ENCODE measurements at places on chromosomes 12 and 14.

GRCh38 chr14:99579903-99580571 is 24.0 kb downstream of the CCDC85C start:
- DNase-seq, result peak; percentile 96

DNA sequence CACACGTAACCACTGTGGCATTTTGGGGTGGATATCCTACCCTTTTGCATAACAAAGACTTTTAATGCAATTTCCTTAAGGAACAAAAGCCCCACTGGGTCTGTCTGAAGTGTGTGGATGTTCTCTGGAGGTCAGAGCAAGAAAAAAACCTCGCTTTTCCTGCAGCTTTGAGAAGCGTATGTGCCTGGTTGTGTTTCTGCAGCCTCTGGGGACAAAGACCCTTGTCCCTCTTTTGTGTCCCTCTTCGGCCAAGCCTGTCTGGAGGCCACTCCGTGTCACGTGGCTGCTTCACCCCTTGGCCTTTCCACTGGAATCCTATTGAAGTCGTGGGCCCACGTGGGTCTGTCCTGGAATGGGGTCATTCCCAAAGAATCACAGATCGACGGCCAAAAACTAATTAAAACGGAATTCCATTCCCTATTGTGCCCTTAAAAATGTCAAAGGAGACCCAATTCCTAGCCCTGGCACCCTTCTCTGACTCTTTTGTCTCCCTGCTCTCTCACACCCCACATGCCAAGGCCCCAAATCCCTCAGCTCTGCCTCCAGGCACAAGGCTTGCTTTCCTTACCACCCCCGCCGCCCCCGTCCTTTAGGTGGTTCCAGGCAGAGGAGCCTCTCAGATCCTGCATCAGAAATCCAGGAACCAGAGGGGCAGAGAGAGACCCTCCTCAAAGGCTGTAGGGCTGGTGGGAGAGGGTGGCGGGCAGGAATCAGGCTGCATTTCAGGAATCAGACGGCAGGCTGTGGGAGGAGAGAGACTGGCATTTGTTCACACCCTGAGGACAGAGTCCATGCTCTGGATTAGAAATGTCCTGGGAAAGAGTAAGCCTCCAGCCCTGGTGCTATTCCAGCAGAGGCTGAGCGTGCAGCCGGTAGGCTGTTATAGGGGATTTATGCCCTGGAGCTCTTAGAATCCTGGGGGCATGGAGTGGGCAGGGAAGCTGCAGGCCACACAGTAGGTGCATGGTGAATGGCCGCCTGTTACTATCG is 12.6 kb upstream of the CYP46A1 start:
- no peak for DNase-seq

- peak; percentile 45 for DNase-seq
Observed at GRCh38 chr14:34678306-34678705, 36.1 kb downstream of the CFL2 start.

- DNase-seq, result no peak
Observed at GRCh38 chr14:99812892-99813291, 19.7 kb downstream of the EML1 start.

GRCh38 chr12:111937429-111937828 is 75.5 kb downstream of the TMEM116 start:
- peak; percentile 38 for DNase-seq

DNA sequence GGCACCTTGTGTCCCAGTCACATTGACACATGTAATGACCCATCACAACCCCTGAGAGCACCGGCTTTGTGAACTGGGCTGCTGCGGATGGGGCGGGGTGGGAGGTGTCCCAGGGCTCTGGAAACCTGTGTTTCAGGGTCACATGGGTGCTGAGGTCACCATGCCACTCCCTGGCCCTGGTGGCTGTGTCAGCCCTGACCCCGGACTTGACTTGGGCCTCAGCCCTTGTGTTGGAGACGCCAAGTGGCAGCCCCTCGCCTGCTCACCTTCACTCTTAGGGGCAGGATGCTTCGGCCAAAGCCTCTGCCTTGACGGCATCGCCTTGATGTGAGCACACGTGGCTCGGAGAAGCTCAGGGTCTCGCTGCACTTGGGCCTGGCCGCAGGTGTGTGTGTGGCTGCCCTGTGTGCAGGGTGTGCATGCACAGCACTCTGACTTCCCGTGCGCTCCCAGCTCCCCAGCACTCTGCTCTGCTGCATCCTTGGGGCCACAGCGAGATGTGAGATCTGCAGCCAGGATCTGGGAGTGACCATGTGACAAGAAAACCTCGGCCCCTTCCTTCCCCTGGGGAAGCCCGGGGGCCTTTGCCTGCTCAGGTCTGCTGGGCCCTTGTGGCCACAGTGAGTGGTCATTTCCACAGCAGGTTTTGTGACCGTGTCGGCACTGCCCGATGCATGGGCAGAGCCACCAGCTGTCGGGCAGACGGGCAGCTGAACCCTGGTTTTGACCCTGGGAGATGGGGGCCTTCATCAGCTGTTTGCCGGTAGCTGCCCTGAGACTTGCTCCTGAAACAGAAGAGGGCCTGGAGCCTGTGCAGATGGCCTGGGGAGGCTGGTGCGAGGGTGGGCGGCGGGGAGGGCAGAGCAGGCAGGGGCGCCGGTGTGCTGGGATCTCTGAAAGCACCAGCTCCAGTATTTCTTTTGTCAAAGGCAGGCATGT is 167.4 kb downstream of the KIF26A start:
- DNase-seq, result no peak

GRCh38 chr14:106207316-106207715 is 680.9 kb downstream of the TMEM121 start:
- DNase-seq, result no peak

DNA sequence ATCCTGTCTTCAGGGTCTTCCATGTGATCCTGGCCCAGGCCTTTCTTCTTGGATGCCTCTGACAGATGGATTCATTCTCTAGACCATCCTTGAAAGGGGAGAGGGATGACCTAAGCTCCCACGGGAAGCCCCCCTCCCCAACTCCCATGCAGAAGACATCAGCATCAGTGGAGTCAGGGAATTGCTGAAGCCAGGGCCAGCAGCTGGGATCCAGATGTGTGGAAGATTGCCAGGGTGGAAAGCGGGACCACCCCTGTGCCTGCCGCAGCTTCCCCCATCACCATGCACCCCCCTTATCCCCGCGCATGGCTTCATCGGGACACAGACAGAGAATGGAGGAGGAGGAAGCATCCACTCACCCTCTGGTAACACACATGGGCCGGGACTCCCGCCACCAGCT is 183.6 kb upstream of the PRMT8 start:
- DNase-seq, result no peak

DNA sequence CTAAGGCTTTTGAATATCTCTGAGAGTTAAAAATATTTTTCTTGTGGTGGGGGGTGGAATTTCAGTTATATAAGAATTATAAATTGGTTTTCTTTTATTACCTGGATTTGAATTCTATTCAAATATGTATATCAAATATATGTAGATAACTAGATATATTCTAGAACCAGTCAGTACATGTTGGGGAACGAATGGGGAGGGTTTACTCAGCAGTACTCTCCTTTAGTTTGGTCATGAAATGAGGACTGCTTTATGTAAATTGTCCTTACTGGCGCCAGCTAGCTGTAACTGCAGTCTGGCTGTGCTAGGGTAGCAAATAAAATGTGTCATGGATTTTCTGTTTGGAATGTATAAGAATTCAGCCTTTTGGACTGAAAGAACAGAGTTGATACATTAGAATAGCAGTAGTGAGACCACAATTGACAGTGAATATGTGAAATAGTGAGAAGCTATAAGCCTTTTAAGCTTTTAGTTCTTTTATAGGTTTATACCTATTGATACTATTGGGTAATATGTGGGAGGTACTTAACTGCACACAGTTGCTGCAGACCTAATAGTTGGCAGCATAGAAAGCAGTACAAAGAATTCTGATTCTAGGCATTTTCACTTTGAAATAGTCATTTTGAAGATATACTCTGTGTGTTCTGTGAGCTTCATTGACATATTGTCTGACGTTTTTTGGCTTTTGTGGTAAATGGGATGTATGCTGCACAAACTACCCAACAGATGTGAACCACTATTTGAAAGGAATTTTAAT is 29.0 kb downstream of the ATF7IP start:
- peak; percentile 85 for DNase-seq

Data from fibroblast of skin of right biceps (primary cell).